Upper lobe of left lung (tissue), 6 donors: ENCODE measurements at places on chromosomes 5 and 9. TPM values are rescaled to one million over a fixed set of nuclear protein-coding genes. Genes with fewer than 3 reads are reported as not detected.
A peak's percentile ranks its signal among the peaks of the same experiment; 100 is the strongest.

DNA sequence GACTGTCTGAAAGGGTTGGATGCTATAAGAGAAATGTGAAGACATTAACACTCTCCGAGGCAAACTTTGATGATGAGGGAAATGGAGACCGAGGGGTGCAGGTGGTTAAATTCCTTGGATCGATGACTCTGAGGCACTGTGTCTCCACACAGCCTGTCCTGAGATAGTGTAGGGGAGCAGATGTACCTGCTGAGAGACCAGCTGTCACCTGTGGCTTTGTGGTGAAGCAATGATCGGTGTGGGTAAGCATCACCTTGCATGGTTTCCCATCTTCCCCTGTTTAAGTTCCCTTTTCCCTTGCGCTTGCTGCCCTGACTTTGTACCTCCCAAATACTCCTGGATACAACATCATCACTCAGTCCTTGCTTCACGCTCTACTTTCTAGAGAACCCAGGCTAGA, 9.8 kb upstream of the MIER3 start:
- no peak for DNase-seq
- H3K27me3 ChIP-seq, result no peaks in the 10 kb centered on the region
- no peak overlapping the region for H3K27ac ChIP-seq
- no peaks in the 10 kb centered on the region for H3K36me3 ChIP-seq

Gene GPR151
- not detected for total RNA-seq

DNA sequence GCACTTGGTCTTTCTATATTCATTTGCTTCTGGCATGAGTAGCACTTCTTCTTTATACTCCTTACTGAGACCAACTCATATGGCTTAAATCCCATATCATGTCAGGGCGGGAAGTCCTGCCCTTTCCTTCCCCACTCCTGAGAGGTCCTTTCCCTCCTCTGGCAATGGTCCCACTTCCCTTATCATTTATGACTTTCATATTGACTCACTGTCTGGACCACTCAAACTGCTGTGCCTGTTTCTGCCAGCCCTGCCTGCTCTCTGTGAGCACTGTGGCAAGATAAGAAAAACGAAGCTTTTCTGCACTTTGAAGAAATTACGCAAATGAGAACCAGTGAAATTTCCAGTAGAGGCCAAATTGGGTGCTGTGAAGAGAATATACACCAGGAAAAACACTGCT, 58.1 kb downstream of the ZNF474 start:
- H3K4me1 ChIP-seq, result peaks cover 20% of the 10 kb centered on the region
- DNase-seq, result peak; percentile 42
- no peak overlapping the region for H3K27ac ChIP-seq
- H3K27me3 ChIP-seq, result no peaks in the 10 kb centered on the region
- no peak overlapping the region for H3K4me3 ChIP-seq

DNA sequence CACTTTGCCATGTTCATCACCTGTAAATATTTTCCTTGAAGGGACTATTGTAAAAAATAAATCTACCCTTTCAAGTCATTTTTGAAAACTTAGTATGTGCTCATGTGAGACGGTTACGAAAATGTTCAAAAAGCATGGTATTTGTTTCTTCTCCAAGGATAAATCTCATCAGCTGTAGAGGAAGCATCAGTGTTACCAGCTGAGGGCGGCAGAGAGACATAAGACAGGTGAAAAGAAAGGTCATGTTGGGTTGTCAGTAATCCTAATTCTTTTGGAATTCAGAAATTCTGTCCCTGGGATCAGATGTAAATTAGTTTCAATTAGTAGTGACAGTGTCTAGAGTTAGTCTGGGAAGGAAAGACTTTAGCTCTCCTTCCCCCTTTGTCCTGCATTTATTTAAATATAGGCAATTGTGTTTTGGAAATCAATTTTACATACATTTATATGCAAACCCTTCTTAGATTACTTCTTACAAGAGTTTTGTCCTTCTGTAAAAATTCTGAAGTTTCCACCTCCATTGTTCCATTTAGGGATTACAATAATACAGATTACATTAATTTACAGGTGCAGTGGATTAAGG, 791.9 kb upstream of the CDH6 start:
- no peak overlapping the region for H3K27ac ChIP-seq
- H3K27me3 ChIP-seq, result no peaks in the 10 kb centered on the region
- no peaks in the 10 kb centered on the region for H3K4me1 ChIP-seq
- no peak for DNase-seq
- no peak overlapping the region for H3K4me3 ChIP-seq

GRCh38 chr5:135649435-135649834, 70.6 kb upstream of the CXCL14 start:
- H3K27ac ChIP-seq, result no peak overlapping the region
- no peak for DNase-seq
- no peak overlapping the region for H3K4me3 ChIP-seq
- no peaks in the 10 kb centered on the region for H3K4me1 ChIP-seq
- no peaks in the 10 kb centered on the region for H3K36me3 ChIP-seq

Gene SLC27A4
- 30.1 TPM for total RNA-seq

Gene SOHLH1
- not detected for total RNA-seq

DNA sequence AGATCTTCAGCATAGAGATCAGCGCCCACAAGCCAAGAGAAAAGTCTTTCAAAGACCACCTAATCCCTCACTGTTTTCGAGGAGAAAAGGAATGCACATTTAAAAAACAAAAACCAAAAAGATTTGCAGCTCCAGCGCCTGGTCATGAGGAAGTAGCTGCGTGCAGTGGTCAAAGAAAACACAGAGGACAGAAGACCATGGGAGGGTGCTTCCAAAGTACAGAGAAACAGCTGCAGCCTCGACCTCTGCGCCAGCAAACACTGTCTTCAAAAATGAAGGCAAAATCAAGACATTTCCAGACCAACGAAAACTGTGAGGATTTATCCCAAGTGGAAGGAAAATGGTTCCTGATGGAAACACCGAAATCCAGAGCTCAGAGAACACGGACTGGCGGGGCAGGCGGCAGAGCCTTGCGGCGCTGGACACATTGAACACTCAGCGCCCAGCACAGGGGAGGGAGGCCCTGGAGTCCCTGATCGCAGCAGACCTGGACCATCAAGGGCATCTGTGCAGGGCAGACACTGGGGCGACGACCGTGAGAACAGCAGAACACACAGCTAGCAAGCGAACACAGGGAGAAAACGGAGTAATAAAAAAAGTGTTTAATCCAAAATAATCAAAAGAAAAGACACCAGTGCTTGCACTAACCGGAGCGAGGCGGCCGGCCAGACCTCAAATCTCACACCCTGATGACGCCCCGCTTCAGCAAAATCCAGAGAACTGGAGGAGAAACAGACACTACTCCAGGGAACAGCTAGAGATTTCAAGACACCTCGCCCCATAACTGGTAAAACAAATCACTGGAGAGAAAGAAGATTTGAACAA, 12.6 kb upstream of the SLC12A7 start:
- H3K4me3 ChIP-seq, result no peak overlapping the region
- H3K27ac ChIP-seq, result peak overlapping the region; percentile 27
- no peak for DNase-seq
- H3K36me3 ChIP-seq, result no peaks in the 10 kb centered on the region
- H3K4me1 ChIP-seq, result peaks cover 8% of the 10 kb centered on the region

Gene CTXN3
- total RNA-seq, result not detected

- DNase-seq, result peak; percentile 46
- no peak overlapping the region for H3K27ac ChIP-seq
- H3K4me1 ChIP-seq, result peaks cover 4% of the 10 kb centered on the region
- H3K36me3 ChIP-seq, result no peaks in the 10 kb centered on the region
- no peaks in the 10 kb centered on the region for H3K27me3 ChIP-seq
These were observed 139.0 kb downstream of the BOD1 start for GRCh38 chr5:173477345-173478040.

Gene CDK5RAP2
- total RNA-seq, result 54.4 TPM

GRCh38 chr9:72974501-72974900, 21.6 kb upstream of the ALDH1A1 start:
- no peaks in the 10 kb centered on the region for H3K4me1 ChIP-seq
- H3K4me3 ChIP-seq, result no peak overlapping the region
- no peaks in the 10 kb centered on the region for H3K36me3 ChIP-seq
- no peak overlapping the region for H3K27ac ChIP-seq

DNA sequence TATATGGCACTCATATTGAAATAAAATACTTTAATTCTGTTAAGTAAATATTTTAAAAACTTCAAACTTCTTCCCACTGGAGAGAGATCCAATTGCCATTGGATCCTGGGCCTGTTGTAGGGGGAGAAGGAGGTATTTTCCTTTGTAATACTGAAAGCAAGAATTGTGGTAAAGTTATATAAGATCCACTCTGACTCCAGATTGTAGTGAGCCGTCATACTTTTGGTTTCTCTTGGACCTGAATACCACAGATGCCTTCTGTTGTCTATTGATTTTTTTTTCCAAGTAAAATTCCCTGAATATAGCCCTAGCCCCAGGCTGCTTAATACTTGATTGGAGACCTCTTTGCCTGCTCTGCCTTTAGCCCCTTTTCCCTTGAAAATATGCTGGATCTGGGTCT, 86.9 kb downstream of the ATG10 start:
- no peak for DNase-seq
- H3K27me3 ChIP-seq, result no peaks in the 10 kb centered on the region
- no peaks in the 10 kb centered on the region for H3K36me3 ChIP-seq
- H3K27ac ChIP-seq, result no peak overlapping the region
- no peaks in the 10 kb centered on the region for H3K4me1 ChIP-seq

- no peaks in the 10 kb centered on the region for H3K36me3 ChIP-seq
- H3K4me3 ChIP-seq, result no peak overlapping the region
- no peak for DNase-seq
These were observed 378.8 kb upstream of the SEMA6A start for GRCh38 chr5:116953251-116953930.

Gene PRUNE2
- 9.5 TPM for total RNA-seq

DNA sequence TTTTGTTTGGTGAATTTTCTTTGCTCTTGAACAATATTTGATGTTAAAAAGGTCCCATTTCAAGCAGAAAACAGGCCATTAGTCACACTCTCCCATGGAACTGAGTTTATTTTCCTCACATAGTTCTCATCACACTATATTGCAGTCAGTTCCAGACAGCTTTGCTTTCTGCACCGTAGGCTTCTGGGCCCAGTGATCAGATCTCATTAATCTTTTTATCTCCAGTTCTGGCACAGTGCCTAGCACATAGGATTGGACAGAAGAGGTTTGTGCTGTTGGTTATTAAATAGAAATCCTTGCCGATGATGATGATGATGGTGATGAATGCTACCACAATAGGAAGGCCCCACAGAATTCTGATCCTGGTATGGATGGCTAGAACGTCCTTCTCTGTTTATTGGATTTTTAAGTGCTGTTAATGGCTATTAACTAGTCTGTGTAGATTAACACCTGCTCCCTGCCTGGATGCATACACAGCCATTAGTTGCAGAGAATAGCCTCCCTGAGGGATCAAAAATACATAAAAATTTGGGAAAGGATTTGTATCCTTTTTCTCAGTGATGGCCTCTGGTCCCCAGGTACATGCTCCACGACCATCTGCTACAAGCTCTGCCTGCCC, 52.0 kb upstream of the NTRK2 start:
- H3K27me3 ChIP-seq, result no peaks in the 10 kb centered on the region
- H3K27ac ChIP-seq, result no peak overlapping the region
- H3K36me3 ChIP-seq, result no peaks in the 10 kb centered on the region
- no peaks in the 10 kb centered on the region for H3K4me1 ChIP-seq
- no peak overlapping the region for H3K4me3 ChIP-seq
- DNase-seq, result no peak

GRCh38 chr9:15578714-15579113, 25.9 kb downstream of the CCDC171 start:
- H3K27me3 ChIP-seq, result no peaks in the 10 kb centered on the region
- no peaks in the 10 kb centered on the region for H3K4me1 ChIP-seq
- no peak overlapping the region for H3K4me3 ChIP-seq
- no peaks in the 10 kb centered on the region for H3K36me3 ChIP-seq
- DNase-seq, result no peak

Gene SLC6A18
- not detected for total RNA-seq

DNA sequence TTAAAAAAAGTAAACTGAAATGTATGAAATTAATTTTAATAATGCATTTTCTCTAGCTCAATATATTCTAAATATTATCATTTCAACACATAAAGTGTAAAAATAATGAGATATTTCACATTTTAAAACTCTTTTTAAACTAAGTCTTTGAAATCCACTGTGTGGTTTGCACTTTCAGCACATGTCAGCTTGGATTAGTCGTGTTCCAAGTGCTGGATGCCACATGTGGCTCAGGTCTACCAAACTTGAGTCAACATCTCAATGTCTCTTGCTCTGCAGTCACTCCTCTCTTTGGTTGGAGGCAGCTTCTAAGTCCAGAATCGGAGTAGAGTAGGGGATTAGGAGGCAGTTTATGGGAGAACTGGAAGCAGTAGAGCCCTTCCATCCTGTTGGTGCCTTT, 173.7 kb upstream of the ANKRD55 start:
- H3K27ac ChIP-seq, result no peak overlapping the region
- no peaks in the 10 kb centered on the region for H3K27me3 ChIP-seq
- H3K4me1 ChIP-seq, result peaks cover 1% of the 10 kb centered on the region
- H3K36me3 ChIP-seq, result no peaks in the 10 kb centered on the region

DNA sequence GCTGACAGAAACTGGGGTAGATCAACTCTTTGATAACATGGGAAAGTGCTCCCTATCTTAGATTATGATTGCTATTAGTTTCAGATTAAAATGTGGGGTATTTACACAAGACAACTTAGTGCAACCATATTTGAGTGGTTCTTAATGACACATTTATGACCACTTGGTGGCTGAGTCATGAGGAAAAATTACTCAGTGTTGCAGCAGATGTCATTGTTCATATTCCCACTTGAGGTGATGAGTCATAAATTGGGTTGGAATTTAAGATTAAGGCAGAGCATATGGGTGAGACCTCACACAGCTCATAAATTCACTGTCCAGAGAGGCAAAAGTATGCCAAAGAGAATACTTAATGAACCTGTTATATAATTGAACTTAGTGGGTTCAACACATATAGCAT, 408.3 kb downstream of the DMRT2 start:
- no peak overlapping the region for H3K4me3 ChIP-seq
- no peaks in the 10 kb centered on the region for H3K36me3 ChIP-seq
- no peaks in the 10 kb centered on the region for H3K27me3 ChIP-seq
- no peak overlapping the region for H3K27ac ChIP-seq
- H3K4me1 ChIP-seq, result no peaks in the 10 kb centered on the region

DNA sequence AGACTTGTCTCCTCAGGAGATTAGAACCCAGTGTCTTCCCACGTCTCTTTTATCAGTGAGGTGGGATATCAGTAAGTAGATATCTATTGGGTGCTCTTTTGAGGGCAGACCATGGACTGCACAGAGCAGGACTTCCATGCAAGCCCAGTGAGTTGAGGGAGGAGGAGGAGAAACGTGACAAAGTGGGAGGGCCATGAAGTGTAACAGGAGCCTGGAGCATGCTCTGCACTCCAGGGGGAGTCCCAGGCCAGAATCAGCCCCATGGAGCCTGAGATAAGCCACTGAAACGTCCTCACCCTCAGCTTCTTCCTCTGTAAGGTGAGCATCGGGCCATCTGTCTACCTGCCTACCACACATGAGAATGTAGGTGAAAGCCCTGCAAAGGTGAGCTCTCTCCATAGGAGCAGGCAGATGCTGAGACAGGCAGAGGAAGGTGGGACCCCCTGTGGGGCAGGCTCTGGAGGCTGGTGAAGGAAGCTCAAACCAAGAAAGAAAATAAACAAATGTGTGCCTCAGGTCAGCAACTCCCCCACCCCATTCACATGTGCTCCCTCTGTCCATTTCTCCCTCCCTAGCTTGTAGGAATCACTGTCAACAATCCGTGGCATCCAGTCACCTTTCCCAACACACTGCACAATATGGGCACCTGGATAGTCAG, 87.4 kb downstream of the NRG2 start:
- H3K27ac ChIP-seq, result no peak overlapping the region
- no peaks in the 10 kb centered on the region for H3K4me1 ChIP-seq
- no peaks in the 10 kb centered on the region for H3K27me3 ChIP-seq
- H3K36me3 ChIP-seq, result no peaks in the 10 kb centered on the region
- no peak for DNase-seq
- no peak overlapping the region for H3K4me3 ChIP-seq

GRCh38 chr9:123127512-123128075, 94.1 kb downstream of the GPR21 start:
- H3K4me3 ChIP-seq, result no peak overlapping the region
- H3K4me1 ChIP-seq, result peaks cover 9% of the 10 kb centered on the region
- H3K27ac ChIP-seq, result no peak overlapping the region
